ENCODE measurements at places on chromosomes 16 and 17.

GRCh38 chr16:54444851-54445458 lies 158.4 kb upstream of the IRX3 start:
- DNase-seq = no peak

DNA sequence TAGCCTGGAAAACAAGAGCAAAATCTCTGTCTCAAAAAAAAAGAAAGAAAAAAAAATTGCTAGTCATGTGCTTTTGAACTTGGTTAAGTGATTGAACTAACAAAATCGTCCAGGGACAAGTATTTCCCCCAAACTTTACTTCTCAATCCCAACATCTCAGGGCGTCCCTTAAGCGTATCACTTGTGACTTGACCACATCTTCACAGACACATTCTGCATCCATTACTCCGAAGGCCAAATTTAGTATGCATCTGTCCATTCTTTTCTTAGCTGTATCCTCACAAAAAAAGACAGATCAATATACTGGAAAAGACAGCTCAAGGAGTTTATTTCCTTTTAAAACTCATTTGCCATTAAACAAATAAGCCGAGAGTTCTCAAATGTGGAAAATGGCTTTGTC lies 5.9 kb upstream of the JPT1 start:
- DNase-seq = no peak

- no peak for DNase-seq
Observed at GRCh38 chr17:50317121-50317520, 28.8 kb upstream of the XYLT2 start.

DNA sequence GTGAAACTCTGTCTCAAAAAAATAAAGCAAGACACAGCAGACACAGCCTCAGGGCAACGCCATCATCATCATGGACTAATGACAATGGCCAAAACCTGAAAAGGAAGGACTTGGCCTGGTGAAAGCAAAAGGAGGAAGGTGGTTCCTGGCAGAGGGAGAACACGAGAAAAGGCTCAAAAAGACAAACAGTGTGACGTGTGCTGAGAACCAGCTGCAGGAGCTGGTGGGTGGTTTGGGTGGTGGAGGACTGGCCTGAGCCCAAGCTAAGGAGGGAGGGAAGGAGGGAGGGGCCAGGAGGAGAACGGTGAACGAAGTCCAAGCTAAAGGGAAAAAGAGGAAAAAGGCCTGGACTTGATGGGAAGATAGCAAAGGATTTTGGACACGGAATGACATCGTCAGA lies 85.1 kb downstream of the SLC39A11 start:
- DNase-seq = peak; percentile 59

DNA sequence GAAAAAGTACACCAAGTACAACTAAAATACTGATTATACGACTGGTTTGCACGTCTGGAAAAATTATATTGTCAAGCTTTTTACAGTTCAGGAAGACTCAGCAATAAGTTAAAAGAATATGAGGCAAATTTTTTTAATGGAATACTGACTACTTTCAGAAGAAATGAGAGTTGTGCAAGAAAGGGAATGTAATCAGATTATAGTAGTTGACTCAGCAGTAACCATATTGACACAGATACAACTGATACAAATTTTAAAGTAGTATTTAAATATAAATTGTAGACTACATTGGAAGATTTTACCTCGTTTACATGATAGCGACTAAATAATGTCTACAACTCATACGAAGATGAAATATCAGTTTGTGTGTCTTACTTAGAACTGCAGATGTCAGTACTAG lies 16.7 kb downstream of the ASGR2 start:
- DNase-seq = no peak

DNA sequence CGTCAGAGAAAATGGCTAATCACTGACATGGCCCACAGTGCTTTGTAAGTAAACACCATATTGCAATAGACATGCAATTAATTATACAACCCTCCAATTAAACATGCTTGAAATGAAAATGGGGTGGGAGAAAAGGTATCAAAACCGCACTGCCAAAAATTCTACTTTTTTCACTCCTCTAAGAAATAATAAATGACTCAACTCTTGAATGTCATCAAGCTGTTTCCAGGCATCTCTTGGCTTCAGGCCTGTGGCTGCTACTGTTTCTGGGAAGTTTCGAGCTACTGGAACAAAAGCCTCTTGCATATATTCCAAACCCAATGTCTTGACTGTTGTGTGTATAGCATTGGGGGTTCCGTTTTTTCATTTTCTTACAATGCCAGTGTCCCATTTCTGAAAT lies 412.6 kb downstream of the RBFOX1 start:
- DNase-seq = no peak

- DNase-seq = no peak
Observed at GRCh38 chr17:73227379-73227778, 34.3 kb downstream of the CPSF4L start.

DNA sequence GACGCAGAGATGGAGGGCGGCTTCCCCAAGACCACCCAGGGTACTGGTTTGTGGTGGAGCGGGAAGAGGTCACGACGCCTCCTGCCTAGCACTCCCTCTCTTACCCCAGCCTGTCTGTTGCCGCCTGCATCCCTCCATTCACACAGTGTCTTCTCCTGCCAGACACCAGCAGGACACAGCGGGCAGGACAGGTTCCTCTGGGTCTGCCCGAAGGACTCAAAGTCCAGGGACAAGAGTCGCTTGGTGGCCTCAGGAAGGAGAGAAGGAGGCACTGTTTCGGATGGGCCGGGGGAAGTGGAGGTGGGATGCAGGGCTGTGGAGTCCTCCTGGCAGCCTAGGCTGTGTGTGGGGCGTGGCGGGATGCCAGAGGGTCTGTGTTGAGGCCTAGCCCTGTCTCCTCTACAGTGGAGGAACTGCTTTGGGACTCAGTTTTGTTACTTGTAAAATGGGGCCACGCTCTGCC lies 19.6 kb upstream of the TNS4 start:
- no peak for DNase-seq

- DNase-seq = no peak
Observed at GRCh38 chr17:30573603-30574175, 96.5 kb downstream of the GOSR1 start.

DNA sequence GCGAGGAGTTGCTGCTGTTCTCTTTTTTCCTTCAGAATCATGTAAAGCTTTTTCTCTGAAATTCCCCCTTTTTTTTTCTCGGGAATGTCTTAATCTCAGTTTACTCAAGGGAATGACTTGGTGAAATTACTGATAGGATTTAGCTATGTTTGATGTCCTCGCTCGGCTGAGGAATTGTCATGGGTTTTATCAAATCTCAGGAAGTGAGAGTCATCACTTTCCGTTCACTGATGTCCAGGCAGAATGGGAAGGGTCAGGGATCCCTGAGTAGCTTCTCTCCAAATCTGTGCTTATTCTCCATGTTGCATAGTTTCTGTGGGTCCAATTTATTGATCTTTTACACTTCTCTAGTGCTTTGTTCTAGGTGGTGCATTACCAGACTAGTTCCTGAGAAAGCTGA lies 6.3 kb downstream of the IGSF6 start:
- DNase-seq = peak; percentile 30

GRCh38 chr16:27515874-27516353 lies 33.8 kb downstream of the GTF3C1 start:
- peak; percentile 21 for DNase-seq
